ENCODE measurements at places on chromosomes 1 and 21. TPM values are rescaled to one million over a fixed set of nuclear protein-coding genes. Genes with fewer than 3 reads are reported as not detected.

The EFNA1 gene
- total RNA-seq, result 26.3 TPM

GRCh38 chr1:94772230-94772641 is 47.9 kb upstream of the SLC44A3 start:
- DNase-seq, result peak; percentile 68

DNA sequence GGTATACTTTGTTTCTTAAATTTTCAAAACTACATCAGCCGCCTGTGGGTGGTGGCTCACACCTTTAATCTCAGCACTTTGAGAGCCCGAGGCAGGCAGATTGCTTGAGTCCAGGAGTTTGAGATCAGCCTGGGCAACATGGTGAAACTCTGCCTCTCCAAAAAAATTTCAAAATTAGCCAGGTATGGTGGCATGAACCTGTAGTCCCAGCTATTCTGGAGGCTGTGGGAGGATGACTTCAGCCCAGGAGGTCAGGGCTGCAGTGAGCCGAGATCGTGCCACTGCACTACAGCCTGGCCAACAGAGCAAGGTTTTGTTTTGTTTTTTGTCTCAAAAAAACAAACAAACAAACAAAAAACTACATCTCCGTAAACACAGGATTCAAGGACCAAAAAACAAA is 3.3 kb downstream of the EYA3 start:
- no peak for DNase-seq

The VAV3 gene
- total RNA-seq, result 8.3 TPM

- DNase-seq, result no peak
Measured at GRCh38 chr1:221725735-221726672, 15.9 kb downstream of the DUSP10 start.

The ELF3 gene
- 265 TPM for total RNA-seq

The RNU5D-1 gene
- not detected for total RNA-seq

The RAB7B gene
- total RNA-seq, result not detected

GRCh38 chr1:227058321-227058751 is 118.2 kb downstream of the COQ8A start:
- no peak for DNase-seq

- DNase-seq, result no peak
Measured at GRCh38 chr1:152386940-152387339, 27.1 kb downstream of the CRNN start.

- peak; percentile 9 for DNase-seq
Measured at GRCh38 chr1:100265562-100265930, 470 bp upstream of the RTCA start.

- DNase-seq, result no peak
Measured at GRCh38 chr1:18556364-18556763, 74.3 kb upstream of the PAX7 start.

DNA sequence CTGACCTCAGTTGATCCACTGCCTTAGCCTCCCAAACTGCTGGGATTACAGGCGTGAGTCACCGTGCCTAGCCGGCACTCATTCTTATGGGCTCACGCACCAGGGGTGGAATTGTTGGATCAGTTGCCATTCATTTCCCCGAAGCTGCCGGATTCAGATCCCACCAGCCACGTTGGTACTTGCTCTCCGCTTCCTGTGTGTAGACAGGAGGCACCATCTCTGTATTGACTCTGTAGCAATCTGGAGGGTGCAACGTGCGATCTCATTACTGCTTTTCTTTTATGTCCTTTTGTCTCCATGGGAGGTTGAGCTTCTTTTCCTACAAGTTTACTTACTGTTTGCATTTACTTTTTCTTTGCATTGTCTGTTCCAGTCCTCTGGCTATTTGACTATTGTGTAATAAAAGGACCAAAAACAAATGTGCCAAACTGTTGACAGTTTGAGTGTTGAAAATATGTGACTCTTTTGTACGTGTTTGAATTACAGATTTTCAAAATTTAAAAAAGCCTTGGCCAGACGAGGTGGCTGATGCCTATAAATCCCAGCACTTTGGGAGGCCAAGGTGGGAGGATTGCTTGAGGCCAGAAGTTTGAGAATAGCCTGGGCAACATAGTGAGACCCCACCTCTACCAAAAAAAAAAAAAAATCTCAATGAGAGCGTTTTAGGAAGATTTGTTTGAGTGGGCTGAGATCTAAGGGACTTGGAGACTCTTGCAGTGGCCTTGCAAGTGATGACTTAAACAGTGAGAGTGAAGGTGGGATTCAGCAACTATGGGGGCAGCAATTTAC is 39.1 kb downstream of the SPSB1 start:
- DNase-seq, result no peak

- no peak for DNase-seq
Measured at GRCh38 chr1:109432336-109432735, 6.1 kb upstream of the PSMA5 start.

DNA sequence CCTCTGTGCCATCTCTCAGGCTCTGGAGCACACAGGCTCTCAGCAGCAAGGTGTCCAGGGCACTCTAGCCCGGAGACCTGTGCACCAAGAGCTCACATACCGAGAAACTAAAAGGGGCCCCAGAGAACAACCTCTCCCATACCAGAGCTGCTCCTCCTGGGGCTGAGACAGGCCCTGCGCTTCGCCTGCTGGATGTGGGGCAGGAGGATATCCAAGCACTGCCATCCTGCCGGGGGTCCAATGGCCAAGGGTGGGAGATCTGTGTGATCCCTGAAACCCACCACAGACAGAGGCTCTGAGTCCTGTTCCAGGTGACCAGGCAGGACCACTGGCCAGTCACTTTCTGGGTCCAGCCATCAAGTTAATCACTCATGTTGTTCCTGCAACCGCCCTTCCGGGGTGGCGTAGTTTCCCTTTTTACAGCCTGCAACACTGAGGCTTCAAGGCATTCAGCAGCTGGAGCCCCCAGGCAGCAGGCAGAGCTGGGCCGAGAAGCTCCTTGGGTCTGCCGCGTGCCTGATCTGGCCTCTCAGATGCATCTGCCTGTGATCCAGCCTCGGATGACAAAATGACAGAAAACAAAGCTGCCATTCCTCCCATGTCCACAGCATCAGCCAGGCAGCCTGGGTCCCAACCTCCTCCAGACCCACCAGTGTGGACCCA is 36.7 kb upstream of the ACTRT2 start:
- no peak for DNase-seq

DNA sequence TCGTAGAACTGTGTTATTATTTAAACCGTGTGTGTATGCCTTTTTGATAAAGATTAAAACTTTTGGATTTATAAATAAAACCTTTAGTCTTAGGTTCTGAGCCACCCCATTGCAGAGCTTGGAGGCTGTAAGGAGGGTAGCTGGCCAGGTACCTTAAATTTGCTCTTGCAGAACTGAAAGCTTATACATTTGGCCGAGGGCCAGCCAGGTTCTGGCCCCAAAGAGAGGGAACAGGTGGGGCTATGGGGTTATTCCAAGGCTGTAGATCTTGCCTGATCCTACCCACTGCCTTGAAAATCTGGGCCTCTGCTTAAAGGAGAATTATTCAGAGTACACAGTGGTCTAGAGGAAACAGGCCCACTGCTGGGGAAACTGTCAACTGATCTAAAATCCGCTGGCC is 59.6 kb downstream of the CAMK2N1 start:
- no peak for DNase-seq

- no peak for DNase-seq
Measured at GRCh38 chr1:160018900-160019299, 12.9 kb downstream of the PIGM start.

The VHLL gene
- total RNA-seq, result not detected

DNA sequence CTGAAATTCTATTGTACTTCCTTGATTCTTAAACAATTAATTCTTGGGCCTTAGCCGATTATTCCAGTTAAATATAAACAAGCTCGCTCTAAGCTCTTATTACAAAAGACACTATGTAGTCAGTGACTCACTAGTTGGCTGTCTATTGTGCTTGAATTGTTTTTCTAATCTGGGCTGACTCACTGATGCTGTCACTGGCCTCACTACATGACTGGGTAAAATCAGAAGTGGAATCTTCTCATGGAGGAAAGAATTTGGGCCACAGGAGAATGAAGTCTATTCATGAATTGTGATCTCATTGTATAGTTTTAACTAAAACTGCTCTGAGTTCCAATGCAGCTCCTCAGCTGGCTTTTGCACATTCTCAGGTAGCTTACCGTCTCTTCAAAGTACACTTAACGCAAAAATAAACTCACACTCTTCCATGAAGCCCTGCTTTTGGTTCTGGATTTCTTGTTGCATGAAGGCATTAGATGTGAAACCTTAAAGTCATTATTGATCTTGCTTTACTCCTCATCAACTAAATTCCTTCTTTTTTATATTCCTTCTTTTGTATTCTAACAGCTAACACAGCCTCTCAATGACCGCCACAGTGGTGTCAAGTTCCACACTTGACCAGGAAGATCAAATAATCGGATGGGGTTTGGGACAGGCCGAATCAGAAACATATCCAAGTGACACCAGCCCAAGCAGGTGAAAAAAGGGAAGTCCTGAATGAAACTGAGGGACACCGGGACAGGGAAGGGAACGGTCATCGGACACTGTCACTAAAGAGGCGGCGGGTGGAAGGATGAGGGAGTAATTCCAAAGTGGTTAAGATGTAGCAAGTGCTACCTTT is 80.9 kb upstream of the LBR start:
- DNase-seq, result peak; percentile 99

DNA sequence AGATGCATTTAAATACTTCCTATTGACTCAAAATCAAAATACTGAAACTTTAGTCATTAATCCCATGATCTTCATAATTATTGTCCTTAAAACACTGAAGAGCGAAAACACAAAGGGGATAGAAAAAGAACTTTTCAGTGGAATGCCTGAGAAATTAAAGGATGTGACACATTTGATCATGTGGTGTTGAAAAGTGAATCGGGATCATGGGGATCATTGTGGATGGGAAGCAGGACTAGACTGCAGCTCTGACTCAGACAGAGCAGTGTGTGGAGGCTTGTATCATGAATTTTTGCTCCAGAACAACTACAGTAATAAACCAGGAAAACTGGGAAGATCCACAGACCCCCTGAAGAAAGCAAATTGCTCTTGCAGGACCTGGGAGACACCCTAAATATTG is 161.1 kb upstream of the CXADR start:
- DNase-seq, result no peak

The MYCL gene
- total RNA-seq, result 1.2 TPM

The DBT gene
- 3.6 TPM for total RNA-seq

- no peak for DNase-seq
Measured at GRCh38 chr1:64875101-64875500, 91.2 kb downstream of the JAK1 start.

The SERTAD4 gene
- total RNA-seq, result 8.7 TPM

DNA sequence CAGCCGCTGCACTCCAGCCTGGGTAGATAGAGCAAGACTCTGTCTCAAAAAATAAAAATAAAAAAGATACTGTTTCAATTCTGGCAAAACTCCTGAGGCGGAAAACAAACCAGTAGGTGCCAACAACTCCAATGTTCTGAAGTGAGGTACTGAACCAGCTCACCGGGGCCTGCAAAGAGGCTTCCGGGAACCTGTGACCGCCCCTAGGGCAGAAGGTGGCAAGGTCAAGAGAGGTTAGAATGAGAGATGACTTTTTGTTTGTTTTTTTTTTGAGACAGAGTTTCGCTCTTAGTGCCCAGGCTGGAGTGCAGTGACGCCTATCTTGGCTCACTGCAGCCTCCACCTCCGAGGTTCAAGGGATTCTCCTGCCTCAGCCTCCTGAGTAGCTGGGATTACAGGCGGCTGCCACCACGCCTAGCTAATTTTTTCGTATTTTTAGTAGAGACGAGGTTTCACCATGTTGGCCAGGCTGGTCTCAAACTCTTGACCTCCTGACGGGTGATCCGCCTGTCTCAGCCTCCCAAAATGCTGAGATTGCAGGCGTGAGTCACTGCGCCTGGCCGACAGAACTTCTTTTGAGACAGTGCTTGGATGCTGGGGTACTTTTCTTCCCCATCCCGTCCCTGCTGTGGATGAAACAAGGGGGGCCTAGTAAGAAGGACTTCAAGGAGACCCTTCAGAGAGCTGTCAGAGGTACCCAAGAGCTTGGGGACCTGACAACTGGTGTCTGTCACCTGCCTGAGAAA is 91.9 kb upstream of the SLC25A33 start:
- DNase-seq, result no peak

DNA sequence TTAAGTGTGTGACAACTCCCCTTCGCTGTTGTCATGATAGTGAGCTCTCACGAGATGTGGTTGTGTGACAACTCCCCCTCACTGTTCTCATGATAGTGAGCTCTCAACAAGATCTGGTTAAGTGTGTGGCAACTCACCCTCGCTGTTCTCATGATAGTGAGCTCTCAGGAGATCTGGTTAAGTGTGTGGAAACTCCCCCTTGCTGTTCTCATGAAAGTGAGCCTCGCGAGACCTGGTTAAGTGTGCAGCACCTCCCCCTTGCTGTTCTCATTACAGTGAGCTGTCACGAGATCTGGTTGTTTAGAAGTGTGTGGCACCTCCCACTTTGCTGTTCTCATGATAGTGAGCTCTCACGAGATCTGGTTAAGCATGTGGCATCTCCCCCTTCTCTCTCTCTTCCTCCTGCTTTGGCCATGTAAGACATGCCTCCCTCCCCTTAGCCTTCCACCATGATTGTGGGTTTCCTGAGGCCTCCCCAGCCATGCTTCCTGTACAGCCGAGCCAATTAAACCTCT is 25.1 kb upstream of the LSS start:
- DNase-seq, result no peak

DNA sequence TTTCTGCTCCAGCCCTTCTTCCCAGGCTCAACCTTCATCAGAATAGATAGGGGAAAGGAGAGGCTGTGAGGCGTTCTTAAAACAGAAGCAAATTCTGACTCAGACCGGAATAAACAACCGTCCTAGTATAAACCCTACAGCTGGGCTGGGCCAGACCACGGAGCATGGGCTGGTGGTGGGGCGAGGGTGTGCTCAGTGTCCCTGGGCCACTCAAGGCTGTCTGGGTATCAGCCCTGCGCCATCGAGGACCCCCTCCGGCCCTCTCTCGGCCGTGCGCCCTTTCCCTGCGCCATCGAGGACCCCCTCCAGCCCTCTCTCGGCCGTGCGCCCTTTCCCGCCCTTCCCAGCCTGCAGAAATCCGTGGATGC is 36.0 kb downstream of the CAPN2 start:
- DNase-seq, result no peak

- DNase-seq, result no peak
Measured at GRCh38 chr1:39898648-39899603, 2.8 kb downstream of the MYCL start.

DNA sequence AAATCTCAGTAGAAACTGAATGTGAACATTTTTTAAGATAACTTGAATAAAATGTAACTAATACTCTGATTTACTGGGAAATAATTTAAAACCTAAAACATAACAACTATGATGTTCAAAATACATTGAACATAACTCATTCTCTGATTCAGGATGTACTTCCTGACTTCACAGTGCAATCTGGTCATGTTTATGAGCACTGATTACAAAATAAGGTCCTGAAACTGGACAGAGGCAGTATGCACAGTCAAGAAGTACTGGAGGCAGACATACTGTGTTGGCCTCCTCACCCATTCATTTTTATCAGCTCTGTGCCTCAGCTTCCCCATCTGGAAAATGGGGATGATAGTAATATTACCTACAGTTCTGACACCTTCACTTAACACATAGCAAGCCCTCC is 651.3 kb downstream of the PTPRC start:
- no peak for DNase-seq

GRCh38 chr1:1959840-1960479 is 40.9 kb upstream of the TMEM52 start:
- no peak for DNase-seq

- no peak for DNase-seq
Measured at GRCh38 chr1:10631811-10632593, 157.3 kb downstream of the PEX14 start.

Data from epithelial cell of proximal tubule (primary cell).